ENCODE measurements at places on chromosomes 11 and 22.

GRCh38 chr11:48103621-48104567, 112.7 kb upstream of the OR4B1 start:
- no peak for DNase-seq

DNA sequence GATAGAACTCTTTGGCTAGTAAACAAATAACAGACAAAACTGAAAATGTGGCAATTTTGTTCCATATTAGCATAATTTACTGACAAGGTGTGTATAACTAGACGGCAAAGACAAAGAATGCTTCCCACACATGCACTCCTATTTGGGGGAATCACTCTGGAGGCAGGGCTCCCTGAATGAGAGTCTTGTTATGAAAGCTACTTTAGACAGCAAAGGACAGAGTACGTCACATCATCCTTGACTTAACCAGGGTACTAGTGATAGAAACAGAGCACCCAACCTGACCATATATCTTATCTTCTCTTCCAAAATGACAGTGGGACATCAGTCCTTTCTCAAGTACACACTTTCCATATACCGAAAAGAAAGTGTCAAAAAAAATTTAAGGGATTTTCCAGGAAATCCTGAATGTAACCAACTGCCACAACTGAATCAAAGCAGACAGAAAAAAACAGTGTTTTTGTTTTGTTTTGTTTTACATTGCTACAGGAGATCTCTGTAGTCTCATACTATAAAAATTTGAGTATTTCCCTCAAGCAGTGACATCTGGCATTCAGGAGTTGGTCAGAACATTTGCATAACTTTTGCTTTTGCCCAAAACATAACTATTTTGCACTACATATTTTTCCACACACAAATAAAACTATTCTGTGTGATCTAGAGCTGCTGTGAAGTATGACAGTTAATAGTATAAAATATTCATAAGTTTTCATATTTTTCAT, 98.9 kb downstream of the ARHGAP20 start:
- DNase-seq: no peak

DNA sequence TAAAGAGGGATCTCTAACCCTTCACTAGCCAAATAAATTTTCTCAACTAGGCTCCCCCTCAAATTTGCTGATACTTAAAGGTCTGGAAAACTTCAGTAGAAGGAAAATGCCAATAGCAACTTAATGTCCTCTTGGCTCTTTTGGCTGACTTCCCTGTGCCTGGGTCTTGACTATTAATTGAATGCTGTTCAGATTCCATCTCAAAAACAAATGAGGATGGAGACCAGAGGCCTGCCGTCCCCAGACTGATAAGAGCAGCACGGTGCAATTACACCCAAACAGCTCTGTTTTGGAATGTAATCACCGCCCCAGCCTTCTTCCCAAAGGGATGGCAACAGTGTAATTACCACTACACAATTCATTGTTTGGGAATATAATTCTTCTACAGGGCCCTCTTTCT, 89.3 kb upstream of the CHRM4 start:
- DNase-seq: no peak

GRCh38 chr22:25760848-25761595, 19.0 kb downstream of the MYO18B start:
- no peak for DNase-seq

GRCh38 chr11:132895340-132895739, 637.0 kb downstream of the OPCML start:
- no peak for DNase-seq

GRCh38 chr11:90635886-90636285, 413.0 kb upstream of the CHORDC1 start:
- DNase-seq: no peak

- no peak for DNase-seq
Measured at GRCh38 chr11:35938231-35938630, 5.6 kb upstream of the LDLRAD3 start.

GRCh38 chr11:129743112-129743815, 72.4 kb upstream of the TMEM45B start:
- DNase-seq: no peak
